NCI-H226 (cell line): ENCODE measurements at places on chromosomes 3 and 15.

GRCh38 chr3:99635348-99635747 lies 3.0 kb upstream of the COL8A1 start:
- DNase-seq, result no peak

- DNase-seq, result no peak
Measured at GRCh38 chr3:27380433-27381357, 11.5 kb upstream of the NEK10 start.

GRCh38 chr3:30475038-30475808 lies 131.2 kb upstream of the TGFBR2 start:
- DNase-seq, result no peak

DNA sequence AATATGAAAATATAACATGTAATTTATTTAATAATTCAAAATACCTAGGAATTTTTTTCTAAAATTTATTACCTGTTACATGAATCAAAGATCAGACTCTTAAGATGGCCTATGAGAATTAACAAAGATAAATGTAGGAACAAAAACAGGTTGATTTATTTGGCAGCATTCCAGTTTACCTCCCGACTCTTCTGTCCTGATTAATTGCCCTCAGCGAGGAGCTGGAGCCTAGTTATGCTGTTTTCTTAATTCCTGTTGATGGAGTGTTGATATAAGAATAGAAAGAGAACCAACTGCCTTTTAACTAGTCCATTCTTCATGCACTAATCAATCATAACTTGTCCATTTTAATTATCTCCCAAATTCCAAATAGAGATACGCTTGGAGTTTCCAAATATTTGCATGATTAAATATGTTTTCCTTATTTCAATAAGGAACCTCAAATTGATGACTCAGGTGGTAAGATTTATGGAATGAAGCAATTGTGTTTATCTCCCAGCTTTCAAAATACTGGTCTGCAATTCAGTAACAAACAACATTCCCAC lies 10.6 kb upstream of the CPB1 start:
- no peak for DNase-seq

DNA sequence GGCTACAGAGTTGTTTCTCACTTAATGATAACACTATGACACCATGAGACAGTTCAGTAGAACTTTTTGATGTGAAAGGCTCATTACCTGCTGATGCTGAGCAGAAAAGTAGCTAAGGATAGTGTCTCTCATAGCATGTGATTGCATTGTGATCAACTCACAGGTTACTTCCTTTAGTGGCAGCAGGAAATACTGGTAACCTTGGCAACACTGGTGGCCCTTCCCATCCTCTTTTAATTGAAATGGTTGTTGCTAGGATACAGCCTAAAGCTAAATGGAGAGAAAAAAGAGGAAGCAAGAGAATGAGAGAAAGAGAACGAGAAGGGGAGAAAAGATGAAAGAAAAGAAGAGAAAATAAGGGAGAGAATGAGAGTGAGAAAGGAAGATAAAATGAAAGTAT lies 204.7 kb upstream of the GAP43 start:
- DNase-seq, result no peak

- DNase-seq, result no peak
Measured at GRCh38 chr3:152155246-152156020, 113.3 kb upstream of the MBNL1 start.

DNA sequence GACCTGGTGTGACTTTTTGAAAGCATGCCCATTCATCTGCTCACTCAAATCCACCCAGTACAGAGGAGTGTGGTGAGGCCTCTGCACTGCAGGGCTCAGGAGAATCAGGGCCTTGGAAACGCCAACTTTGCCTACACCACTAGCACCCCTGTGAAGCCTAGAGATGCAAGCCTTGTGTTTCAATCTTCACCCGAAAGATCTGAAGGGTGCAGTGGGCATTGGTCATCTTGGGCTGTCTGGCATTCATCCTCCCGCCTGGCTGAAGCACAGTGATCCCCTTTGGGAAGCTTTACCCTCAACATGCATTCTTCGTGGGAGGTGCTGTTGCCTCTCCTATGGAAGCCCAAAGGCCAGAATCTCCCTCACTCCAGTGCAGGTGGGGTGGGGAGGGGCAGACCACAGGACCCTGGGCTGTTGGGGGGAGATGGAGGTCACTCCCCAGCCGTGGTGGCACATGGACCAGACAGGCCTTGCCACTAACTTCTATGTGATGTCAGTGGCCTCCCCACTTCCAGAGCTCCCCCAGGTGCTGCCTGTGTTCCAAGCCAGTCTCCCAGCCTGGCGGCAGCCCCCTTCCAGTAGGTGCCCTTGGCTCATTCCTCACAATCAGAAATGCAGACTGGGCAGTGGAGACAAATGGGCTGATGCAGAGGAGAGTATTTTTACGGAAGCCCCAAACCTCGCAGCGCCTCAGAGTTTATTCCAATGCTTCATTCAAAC lies 92.5 kb downstream of the ADAMTS17 start:
- DNase-seq, result no peak

DNA sequence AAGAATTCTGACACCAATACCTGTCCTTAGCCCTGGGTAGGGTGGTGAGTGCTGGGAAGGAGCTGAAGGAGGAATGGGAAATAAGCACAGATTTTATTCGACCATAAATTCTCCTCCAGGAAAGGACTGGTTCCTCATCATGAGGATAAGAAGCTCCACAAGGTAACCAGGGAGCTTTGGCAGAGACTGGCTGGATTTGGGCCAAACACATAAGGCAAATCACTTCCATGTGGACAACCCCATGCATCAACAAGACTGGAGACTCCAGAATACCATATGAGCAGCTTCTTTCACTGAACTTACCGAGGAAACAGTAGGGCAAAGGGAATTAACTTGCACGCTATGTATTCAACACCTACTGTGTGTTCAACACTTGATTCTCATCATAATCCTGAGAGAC lies 312.5 kb downstream of the NTRK3 start:
- no peak for DNase-seq

DNA sequence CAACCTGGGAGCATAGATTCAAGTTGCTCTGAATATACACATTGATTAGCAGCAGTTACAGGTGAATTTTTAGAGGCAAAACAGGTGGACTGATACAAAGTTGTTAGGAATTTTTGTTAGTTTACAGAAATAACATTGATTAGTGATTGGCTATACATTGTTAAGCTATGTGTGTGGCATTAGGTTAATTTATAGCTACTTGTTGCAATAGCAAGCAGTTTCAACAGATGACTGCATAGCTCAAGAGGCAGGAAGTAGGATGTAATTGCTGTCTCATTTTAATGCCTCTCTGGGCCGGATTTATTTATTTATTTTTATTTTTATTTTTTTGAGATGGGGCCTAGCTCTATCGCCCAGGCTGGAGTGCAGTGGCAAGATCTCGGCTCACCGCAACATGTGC lies 99.7 kb downstream of the TCF12 start:
- no peak for DNase-seq

DNA sequence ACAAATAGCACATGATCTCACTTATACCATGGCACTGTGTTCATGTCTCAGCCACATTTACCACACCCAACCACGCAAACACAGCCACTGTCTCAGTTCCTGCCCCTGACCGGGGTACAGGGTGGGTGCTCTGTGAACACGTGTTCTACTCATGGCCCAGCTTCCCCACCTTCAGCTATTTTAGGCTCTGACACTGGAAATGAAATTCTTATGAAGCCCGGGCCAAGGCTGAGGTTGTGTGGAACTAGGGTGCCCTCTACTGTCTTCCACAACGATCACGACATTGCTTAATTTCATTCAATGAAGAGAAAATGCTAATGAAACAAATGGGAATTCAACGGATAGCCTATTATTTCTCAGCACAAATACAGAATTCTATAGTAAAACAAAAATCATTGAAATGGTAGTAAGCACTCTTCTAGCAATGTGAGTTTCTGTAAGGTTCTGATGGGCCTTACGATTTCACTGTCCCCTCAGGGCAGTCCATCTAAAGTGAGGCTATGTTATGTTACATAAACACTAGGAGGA lies 2.1 kb upstream of the GABRA5 start:
- DNase-seq, result no peak

GRCh38 chr15:33315044-33315443 lies 4.3 kb downstream of the RYR3 start:
- DNase-seq, result no peak

DNA sequence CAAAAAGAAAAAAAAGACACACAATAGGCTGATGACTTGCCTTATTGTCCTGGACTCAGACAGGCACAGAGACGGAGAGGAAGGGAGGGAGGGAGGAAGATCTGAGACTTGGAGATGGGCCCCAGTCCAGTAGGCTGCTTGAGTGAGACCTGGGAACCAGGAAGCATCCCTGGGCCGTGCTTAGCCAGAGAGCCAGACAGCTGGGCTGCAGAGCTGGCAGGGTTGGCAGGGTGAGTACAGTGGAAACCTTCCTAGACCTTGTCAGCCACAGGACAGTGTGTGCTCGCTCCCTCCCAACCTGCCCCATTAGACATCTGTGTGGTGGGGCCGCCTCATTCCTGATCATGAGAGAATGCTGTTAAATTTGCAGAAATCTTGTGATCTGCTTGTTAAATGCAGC lies 107.9 kb upstream of the ALDH1A3 start:
- no peak for DNase-seq

- no peak for DNase-seq
Measured at GRCh38 chr3:143298380-143298779, 178.8 kb downstream of the CHST2 start.

DNA sequence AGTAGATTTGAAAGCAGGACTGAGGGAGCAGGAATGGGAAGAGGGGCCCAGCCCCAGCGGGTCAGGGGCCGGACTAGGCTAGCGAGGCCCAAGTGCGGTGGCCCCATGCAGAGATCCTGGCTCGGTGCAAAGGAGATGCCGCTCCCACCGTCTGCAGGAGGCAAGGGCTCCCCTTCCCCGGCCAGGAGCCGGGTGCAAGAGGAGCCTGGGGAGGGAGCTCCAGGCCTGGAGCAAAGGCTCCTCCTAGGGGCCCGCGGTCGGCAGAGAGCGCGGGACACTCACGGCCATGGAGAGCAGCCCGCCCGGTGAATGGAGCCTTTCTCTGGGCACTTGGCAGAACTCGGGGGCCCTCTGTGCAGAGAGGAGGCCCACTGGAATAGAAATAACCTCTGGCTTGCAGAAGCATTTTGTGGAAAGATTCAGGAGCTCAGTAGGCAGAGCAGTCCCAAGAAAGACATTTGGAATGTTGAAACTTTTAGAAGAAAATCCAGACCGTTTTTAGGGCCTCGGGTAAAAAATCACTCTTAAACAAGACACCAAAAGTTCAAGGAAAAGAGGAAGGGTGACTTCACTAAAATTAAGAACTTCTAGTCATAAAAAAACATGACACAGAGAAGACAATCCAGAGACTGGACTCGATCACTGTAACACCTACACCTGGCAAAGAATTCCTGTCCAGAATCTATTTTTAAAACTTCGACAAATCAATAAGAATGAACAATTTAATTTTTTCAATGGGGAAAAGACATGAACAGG lies 43.0 kb upstream of the USP3 start:
- DNase-seq, result no peak

DNA sequence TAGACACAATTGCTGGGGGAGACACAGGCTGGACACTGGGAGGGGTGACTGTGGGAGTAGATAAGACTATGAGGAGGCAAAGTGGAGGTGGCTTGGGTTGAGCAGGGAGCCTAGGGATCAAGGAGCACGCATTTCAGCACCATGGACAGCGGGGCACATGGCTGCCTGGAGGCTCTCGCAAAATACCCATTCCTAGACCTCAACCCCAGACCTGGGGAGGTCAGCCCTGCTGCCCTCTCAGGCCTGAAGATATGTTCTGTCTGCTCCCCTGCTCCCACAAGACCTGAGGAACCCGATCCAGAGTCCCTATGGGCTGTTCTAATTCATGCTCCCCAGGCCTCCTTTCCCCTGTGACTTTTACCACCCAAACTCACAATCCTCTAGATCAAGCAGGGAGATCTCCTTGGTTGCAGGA lies 16.0 kb upstream of the CPEB1 start:
- DNase-seq, result peak; percentile 45

- no peak for DNase-seq
Measured at GRCh38 chr3:165805946-165806561, 31.2 kb downstream of the BCHE start.

GRCh38 chr3:149813367-149814281 lies 609 bp downstream of the RNF13 start:
- DNase-seq, result no peak

DNA sequence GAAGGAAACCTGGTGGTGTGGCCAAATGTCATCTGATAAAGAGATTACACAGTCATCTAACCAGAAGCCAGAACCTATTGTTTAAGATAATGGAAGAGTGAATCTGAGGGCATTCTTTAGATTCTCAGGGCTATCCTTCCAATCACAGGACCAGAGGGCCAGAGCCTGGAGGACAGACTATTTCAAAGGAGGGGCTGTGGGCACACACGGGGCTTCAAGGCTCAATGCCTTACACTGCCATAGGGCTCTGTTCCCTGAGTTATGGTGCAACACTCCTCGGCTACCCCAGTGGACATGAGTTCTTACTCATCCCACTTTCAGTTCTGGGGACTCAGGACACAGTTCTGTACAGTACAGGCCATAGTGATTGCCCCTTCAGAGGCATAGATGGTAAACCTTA lies 343.9 kb upstream of the ALCAM start:
- no peak for DNase-seq

- DNase-seq, result no peak
Measured at GRCh38 chr3:77588863-77589262, 549.0 kb downstream of the ROBO2 start.

- no peak for DNase-seq
Measured at GRCh38 chr15:93366387-93367100, 277.5 kb upstream of the RGMA start.

DNA sequence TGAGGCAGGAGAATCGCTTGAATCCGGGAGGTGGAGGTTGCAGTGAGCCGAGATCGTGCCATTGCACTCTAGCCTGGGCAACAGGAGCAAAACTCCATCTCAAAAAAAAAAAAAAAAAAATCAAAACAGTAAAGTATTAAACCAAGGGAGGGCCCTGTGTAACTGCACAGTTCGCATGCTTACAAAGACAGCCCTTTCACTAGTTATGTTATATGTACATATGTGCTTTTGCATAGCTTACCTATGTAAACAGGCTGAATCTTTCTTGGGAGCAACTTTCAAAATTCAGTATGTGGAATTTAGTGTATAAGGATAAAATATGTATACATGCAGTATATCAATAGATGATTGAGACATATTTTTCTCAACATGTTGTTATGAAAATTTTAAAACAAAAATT lies 16.1 kb upstream of the SLMAP start:
- DNase-seq, result no peak

- no peak for DNase-seq
Measured at GRCh38 chr3:54356261-54357045, 234.1 kb downstream of the CACNA2D3 start.

DNA sequence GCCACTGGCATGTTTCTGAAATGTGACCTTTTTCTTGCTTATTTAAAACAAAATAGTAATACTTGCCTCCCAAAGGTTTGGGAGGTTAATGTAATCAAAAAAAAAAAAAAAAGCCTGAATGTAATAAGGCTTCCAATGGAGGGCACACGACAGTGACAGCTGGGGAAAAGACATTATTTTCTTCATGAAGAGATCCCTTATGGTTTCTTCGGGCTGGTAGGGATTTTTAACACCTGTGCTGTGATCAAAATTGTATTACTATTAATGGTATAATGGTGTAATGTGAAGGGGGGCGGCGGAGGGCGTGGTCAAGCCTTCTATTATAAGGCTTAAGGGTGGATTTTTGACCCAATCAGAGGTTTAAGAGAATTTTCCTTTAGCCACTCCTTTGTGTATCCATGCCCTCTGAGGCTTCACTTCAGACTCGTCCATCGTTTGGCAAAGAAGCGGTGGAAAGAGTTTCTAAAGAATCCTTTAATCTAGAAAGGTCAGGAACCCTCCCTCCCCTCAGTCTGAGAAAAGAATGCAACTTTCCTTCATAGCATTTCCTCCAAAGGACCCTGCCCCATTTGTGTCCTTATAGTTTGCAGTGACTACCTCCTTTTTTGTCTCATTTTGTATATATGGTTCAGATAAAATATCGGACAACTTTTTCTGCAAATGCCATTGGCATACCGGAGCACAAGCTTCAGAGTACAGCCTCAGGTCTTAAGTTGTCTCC lies 89.5 kb upstream of the CHD2 start:
- peak; percentile 69 for DNase-seq
